ENCODE measurements at places on chromosomes 3 and 15.

DNA sequence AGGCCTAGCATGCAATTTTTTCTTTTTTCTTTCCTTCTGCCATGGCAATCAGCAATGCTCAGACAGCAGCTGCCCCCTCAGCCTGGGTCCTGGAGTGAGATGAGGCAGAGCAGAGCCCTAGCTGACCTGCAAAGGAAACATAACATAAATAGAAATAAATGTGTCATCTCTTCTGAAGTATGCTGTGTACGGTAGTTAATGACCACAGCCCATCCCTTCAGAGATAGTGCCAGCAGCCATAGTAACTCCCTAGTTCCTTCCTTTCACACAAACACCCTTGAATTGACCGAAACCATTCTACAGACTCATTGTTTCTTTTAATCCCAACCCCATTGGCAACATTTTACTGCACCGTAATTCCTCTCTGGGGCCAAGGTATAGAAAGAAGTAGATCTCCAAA is 8.4 kb upstream of the CD47 start:
- ATAC-seq, result peak; percentile 30

- peak; percentile 55 for ATAC-seq
These were observed 14.6 kb downstream of the XIRP1 start for GRCh38 chr3:39177708-39178332.

- no peak for ATAC-seq
These were observed 11.3 kb upstream of the RPL39L start for GRCh38 chr3:187150599-187150998.

GRCh38 chr3:179181021-179181472 is 32.9 kb downstream of the PIK3CA start:
- ATAC-seq, result peak; percentile 73

- ATAC-seq, result peak; percentile 82
These were observed 19.7 kb downstream of the SSR3 start for GRCh38 chr3:156535162-156535627.

- no peak for ATAC-seq
These were observed 216.3 kb upstream of the RGMA start for GRCh38 chr15:93305306-93305705.

DNA sequence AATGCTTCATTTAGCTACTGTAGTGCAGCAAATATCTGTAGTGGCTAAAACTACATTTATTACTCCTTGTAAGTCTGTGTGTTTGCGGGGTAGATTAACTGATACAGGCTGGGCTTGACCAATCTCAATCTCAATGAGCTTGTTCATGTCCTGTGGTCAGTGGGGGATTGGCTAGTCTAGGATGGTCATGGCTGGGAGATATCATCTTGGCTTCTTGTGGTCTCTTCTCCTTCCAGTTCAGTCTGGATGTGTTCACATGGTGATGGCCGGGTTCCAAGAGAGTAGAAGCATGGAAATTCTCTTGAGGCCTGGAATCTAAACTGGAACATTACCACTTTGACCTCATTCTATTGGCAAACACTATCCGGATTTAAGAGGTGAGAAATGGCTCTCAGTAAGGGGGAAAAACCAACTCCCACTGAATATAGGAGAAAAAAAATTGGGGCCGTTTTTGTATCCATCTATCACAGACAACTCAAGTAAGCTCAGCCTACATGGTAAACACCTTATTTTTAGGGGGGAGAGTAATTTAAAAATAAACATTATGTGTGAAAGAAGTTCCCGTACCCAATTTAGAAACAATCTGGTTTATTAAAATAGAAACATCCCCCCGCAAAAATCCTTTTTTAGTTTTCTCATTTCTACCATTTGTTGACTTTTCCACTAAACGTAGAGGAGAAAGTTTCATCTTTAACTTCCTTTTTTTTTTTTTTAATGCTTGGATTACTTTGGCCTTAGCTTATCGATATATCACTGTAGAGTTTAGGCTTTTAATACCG is 284.9 kb upstream of the TBC1D5 start:
- no peak for ATAC-seq

All from SK-N-SH treated with all-trans-retinoic acid at 6 μM for 48 hours (cell line).